ENCODE measurements at places on chromosomes 3 and 15. TPM values are rescaled to one million over a fixed set of nuclear protein-coding genes. Genes with fewer than 3 reads are reported as not detected.

The CCR9 gene
- not detected for polyA plus RNA-seq

The CCR8 gene
- polyA plus RNA-seq: not detected

The GLDN gene
- polyA plus RNA-seq: not detected

The OSTN gene
- not detected for polyA plus RNA-seq

The LRRC31 gene
- polyA plus RNA-seq: not detected

The TMEM158 gene
- 2.4 TPM for polyA plus RNA-seq

The ADGRG7 gene
- polyA plus RNA-seq: 0.07 TPM

DNA sequence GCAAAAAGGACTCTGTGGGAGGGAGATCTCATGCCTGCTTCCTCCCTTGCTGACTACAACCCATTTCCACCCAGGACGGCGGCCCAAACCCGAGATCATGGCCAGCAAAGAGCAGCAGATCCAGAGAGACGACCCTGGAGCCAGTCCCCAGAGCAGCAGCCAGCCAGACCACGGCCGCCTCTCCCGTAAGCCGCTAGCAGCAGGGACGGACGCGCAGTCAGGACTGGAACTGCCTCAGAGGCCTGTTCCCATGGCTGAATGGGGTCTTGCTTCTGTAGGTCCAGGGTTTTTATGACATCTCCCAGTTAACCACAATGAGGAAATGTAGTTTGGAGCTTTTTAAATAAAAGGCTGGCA lies 67.2 kb downstream of the BOC start:
- no peak for DNase-seq

DNA sequence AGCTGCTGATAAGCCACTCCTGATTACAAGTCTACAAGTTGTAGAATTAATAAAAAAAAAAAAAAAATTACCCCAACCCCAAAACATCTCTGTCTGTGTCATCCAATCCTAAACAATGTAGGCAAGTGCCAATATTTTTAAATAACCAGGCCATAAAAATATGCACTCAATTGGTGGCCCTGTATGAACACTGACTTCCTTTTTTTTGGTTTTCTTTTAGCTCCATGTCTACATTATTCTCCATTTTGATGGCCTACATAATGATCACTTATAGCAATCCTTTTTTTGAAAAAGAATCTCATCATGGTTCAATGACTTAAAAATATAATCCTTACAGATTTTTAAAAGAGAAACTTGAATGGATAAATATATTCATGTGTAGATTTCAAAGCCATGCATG lies 72.1 kb downstream of the FOXP1 start:
- DNase-seq: no peak

GRCh38 chr15:100758555-100758954 lies 121.1 kb upstream of the ALDH1A3 start:
- no peak for DNase-seq

DNA sequence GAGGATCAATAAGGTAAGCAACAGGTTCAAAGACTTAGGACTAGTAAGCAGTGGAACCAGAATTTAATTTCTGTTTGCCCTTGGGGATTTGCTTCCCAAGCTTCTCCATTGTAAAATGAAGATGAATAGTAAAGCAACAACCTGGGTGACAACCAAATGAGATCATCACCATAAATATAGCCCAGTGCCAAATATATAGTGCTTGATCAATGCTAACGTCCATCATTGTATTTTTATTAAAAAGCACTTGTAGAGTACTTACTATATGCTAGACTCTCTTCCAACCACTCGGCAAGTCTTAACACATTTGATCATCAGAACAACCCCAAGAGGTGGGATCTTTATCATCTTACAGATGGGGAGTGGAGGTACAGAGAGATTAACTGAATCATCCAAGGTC lies 51.5 kb upstream of the NMNAT3 start:
- no peak for DNase-seq

DNA sequence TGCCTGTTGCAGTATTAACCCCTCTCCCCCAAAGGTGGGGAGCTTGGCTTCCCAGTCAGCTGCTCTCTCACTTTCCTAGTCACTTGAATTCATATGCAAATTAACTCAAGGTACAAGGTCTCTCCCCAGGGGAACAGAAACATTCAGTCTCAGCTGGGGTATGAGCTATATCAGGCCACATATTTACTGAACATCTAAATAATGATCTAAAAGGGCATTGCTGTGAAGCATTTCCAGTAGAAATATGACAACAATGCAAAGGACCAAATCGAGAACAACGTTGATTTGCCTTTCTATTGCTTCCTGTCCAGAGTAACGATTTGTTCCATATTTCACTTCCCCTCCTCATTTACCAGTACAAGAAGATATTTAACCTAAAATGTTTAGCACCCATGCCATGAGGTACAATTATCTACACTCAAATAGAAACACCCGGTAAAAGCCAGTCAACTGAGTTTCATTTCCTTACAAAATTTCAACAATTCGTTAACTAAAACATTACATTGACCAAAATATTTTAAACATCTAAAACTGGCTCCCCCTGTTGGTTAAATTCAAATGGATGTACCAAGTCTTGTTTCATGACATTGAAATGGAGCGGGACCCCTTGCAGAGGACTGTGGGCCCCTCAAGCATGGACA lies 36.5 kb upstream of the KLHL6 start:
- DNase-seq: no peak

DNA sequence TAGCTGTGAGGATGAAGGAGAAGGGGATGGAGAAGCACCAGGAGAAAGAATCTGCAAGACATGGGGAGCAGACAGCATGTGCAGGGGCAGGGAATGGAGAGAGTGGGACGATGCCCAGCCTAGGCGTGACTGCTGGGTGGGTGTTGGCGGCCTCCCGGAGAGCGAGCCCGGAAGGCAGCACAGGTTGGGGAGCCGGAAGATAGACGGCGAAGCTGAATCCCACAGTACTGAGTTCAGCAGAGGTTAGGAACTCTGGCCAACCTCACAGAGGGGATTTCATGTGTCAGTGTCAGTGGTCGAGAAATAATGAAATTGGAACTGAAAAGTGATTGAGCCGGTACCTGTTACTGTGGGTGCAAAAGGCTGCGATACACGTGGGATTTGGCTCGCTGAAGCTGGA lies 55.2 kb downstream of the PXYLP1 start:
- DNase-seq: no peak

GRCh38 chr3:55879901-55880331 lies 392.8 kb upstream of the WNT5A start:
- no peak for DNase-seq

DNA sequence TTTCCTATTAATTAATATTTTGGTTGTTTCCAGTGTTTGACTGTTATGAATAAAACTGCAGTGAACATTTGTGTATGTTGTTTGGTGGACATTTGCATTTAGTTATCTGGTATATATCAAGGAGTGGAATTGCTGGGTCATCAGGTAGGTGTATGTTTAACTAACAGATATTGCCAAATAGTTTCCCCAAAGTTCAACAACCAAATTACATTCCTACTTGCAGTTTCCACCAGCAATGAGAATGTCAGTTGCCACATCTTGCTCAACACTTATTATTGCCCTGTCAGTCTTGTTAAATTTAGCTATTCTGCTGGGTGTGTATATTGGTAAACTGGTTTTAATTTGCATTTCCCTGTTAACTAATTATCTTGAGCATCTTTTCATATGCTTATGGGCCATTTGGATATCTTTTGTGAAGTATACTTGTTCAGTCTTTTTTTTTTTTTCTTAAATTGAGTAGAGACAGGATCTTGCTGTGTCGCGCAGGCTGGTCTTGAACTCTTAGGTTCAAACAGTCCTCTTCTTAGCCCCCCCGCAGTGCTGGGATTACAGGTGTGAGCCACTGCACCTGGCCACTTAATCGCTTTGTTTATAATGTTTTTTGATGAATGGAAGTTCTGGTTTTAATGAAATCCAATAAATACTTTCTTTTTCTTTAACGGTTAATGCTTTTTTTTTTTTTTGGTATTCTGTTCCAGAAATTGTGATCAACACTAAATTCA lies 7.9 kb downstream of the FEM1B start:
- DNase-seq: no peak

GRCh38 chr15:27576576-27576975 lies 522.5 kb downstream of the OCA2 start:
- DNase-seq: no peak

- DNase-seq: no peak
These were observed 121.8 kb upstream of the NLGN1 start for GRCh38 chr3:173275740-173276139.

DNA sequence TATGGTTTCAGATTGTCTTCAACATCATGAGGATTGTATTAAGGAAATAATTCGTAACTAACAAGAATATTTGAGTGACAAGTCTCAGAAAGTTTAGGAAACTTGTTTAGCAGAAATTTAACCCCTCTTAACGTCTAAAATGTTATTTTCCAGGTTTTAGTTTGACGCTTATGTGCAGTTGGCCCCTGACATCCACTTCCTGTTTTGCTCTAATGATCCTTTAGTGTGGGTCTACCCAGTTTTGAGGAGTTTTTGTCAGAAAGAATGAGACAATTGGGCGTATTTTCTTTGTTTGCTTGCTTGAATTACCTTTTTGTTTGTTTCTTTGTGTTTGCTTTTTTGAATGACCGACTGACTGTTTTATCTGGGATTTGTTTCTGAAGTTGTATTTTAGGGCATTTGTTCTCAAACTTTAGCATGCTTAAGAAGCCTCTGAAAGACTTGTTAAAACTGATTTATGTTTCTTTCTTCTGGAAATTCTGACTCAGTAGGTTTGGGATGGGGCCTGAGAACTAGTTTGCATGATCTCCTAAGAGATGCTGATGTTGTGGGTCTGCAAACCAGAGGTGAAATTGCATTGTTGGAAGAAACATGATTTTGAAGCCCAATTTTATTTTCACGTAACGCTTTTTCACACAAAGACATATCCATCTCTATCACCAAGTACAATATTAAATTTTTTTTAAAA lies 20.6 kb downstream of the RBMS3 start:
- no peak for DNase-seq

- peak; percentile 52 for DNase-seq
These were observed 124.6 kb downstream of the AKAP13 start for GRCh38 chr15:85504749-85505676.

GRCh38 chr15:69344238-69344637 lies 45.5 kb downstream of the PAQR5 start:
- DNase-seq: no peak

DNA sequence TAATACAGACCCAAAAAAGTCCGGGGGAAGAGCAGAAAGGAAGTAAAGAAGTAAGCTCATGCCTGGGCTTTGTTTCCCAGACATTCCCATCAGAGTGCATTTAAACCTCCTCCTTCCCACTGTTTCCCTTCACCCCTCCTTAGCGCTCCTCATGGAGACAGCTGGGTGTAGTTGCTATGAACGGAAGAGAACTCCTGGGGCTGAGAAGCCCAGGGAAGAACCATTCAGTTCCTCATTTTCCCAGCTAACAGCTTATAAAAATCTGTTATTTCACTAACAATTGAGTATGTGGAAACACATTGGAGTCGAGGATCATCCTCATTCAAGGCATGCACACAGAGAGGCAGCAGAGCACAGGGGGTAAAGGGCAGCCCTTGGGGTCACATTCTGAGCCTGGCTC lies 299.3 kb downstream of the SHQ1 start:
- no peak for DNase-seq

- DNase-seq: peak; percentile 40
These were observed 50.6 kb downstream of the GMNC start for GRCh38 chr3:190811775-190812480.

- DNase-seq: peak; percentile 80
These were observed 58.9 kb upstream of the ULK4 start for GRCh38 chr3:42020684-42021307.

DNA sequence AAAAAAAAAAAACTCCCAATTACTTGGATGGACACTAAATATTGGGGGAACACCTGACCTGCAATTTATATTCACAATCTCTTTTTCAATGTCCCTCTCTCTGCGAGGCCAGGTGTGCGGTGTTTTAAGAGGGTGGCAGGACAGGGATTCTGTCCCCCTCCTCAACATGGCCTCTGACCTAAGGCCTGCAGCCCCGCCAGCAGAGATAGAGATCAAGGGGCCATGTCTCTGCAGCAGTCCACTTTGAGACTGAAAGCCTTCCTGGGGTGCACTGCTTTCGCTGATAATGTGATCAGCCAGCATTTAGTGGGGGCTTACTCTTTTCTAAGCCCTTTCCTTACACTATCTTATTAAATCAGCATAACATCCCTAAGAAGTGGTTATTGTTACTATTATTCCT lies 419.9 kb downstream of the OCA2 start:
- no peak for DNase-seq

GRCh38 chr3:111076732-111077131 lies 5.1 kb downstream of the NECTIN3 start:
- DNase-seq: no peak

DNA sequence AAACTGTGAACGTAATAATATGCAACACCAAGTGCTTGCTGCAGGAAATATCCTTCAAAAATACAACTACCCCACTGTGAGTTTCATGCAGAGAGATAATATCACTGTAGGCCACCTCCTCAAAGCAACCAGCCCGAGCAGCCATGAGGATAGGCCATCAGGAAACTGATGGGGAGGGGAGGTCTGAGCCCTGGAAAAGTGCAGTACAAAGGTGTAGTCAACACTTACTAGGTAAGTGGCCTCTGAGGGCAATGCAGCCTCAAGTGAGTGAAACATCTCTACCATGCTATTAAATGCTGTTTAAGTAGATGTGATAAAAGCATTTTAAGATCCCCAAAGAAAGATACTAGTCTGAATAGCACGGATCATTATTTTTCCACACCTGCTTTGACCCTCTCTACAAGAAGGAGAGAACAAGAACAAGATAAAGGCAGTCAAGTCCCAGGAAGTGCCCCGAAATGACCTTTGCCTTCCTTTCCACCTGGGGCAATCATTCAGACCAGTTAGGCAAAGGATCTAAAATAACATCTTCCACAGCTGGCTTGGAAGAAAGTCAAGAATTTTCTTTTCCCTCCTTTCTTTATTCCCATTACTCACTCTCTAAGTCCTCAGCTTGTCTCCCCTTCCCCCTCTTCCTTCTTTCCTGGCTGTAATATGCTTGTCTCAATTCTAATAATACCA lies 62.8 kb downstream of the FMN1 start:
- DNase-seq: peak; percentile 56

- no peak for DNase-seq
These were observed 106.5 kb upstream of the P2RY1 start for GRCh38 chr3:152728231-152728980.

- no peak for DNase-seq
These were observed 266.0 kb downstream of the KCNMB2 start for GRCh38 chr3:178802259-178802658.

DNA sequence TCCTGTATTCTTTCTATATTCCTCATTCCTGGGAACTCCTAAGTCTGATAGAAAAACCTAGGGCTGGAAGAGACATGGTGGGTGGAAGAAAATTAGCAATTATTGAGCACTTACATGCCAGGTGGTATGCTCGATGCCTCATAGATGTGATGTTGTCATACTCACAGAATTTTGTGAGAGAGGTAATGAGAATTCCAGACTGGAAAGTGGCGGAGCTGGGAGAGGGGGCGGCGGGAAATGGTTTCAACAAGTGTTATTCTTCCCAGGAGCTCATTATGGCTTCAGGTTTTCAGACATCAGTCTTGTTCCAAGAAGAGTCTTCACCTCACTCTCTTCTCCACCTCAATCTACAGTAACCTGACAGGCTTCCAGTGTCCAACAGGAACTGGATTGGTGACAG lies 16.2 kb downstream of the TIMP4 start:
- no peak for DNase-seq

- DNase-seq: no peak
These were observed 80.9 kb downstream of the DUT start for GRCh38 chr15:48411971-48412591.

All from mammary epithelial cell (primary cell).